ENCODE measurements at places on chromosomes 13 and 19.

GRCh38 chr13:113942591-113943103, 31.2 kb downstream of the C13orf46 start:
- no peak for DNase-seq

- no peak for DNase-seq
Measured at GRCh38 chr19:8639821-8640401, 9.5 kb downstream of the NFILZ start.

- no peak for DNase-seq
Measured at GRCh38 chr13:112712451-112713207, 22.8 kb downstream of the ATP11A start.

- DNase-seq = no peak
Measured at GRCh38 chr13:105513448-105513847, 1022.0 kb downstream of the EFNB2 start.

GRCh38 chr19:39679791-39680168, 24.1 kb downstream of the LGALS16 start:
- DNase-seq = no peak

- no peak for DNase-seq
Measured at GRCh38 chr13:37457612-37458011, 141.0 kb downstream of the POSTN start.

GRCh38 chr19:32203161-32203560, 142.2 kb upstream of the ZNF507 start:
- no peak for DNase-seq

GRCh38 chr19:44753932-44754749, 5.6 kb downstream of the BCL3 start:
- peak; percentile 71 for DNase-seq

GRCh38 chr19:3880471-3881271, at the start of gene ATCAY:
TSS of gene ATCAY (plus strand) at chr19:3880685. CDS start at chr19:3885768, 5,083 bp downstream.
- DNase-seq = no peak

DNA sequence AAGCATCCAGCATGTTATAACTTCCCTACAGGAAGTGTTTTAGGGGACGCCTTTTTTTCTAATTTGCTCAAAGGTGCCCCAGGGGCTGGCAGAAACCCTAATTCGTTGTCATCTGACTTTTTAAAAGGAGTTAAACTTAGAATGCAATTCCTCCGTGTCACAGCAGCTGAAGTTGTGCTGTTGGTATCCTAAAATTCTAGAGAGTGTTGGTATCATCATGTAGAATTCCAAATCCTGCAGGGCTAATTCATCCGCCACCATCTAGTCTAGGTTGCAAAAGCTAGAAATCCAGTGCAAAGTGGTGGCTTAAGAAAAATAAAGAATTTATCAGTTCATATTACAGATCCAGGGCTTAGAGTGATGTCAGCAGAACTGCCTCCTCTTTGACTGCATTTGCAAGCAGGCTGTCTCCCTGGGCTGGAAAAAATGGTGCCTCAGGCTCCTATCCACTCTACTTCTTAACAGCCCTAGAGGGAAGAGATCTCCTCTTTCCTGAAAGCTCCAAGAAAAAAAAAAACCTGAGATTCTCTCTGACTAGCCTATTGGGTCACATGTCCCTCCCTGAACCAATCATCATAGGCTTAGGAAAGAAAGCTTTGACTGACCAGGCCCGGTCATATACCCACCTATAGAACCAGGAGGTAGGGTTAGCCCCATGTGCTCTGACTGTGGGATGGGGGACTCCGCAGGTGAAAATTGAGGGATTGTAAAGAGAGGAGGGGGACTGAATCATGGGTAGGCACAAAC, 73.0 kb downstream of the MAP4K1 start:
- DNase-seq = no peak

DNA sequence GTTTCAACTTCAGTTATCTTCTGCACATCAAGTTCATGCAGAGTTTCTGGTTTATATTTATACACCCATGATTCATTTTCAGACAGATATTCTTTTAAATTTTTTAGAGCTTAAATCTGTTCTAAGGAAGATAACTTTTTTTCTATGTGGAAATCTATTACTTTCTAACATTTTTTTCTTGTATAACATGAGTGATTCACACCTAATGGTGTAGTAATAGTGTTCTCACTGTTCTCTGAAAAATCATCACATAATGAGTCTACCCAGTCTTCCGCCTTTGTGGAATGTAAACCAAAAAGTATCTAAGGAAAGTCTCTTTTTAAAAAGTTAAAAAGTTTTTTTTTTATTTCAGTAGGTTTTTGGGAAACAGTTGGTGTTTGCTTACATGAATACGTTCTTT, 70.8 kb downstream of the FNDC3A start:
- DNase-seq = no peak

- peak; percentile 31 for DNase-seq
Measured at GRCh38 chr19:28414748-28415147, 798.2 kb downstream of the UQCRFS1 start.

GRCh38 chr13:108313382-108313781, 43.9 kb downstream of the TNFSF13B start:
- DNase-seq = no peak

DNA sequence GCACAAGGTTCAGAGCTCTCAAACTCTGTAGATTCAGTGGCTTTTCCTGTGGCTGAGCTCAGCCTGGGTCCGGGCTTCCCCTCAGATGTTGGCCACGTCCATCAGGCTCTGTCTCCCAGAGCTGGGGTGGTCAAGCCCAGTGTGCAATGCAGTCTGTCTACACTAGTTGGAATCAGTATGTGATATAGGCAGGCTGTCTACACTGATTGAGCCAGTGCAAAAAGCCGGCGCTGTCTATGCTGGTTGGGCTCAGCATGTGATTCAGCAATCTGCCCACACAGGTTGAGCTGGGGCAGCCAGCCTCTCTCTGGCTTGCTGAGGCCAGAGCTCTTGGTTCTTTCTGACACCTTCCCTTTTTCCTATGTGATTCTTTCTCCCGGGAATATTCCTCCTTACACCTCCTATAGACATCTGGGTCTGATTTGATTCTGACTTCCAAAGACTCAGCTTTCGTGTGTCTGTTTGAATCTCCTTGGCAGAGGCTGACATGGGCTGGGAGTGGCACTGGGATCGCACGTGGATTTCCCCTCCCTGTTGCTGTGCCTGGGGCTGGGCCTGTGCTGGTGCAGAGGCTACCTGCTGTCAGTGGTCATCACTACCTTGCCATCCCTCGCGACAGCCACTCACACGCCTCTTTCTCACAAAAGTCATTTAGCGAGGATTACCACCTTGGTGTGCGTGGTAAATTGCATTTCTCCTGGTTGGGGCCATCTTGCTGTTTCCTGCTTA, 9.3 kb downstream of the CHST8 start:
- DNase-seq = no peak

GRCh38 chr13:48220592-48220980, 12.4 kb upstream of the ITM2B start:
- no peak for DNase-seq

DNA sequence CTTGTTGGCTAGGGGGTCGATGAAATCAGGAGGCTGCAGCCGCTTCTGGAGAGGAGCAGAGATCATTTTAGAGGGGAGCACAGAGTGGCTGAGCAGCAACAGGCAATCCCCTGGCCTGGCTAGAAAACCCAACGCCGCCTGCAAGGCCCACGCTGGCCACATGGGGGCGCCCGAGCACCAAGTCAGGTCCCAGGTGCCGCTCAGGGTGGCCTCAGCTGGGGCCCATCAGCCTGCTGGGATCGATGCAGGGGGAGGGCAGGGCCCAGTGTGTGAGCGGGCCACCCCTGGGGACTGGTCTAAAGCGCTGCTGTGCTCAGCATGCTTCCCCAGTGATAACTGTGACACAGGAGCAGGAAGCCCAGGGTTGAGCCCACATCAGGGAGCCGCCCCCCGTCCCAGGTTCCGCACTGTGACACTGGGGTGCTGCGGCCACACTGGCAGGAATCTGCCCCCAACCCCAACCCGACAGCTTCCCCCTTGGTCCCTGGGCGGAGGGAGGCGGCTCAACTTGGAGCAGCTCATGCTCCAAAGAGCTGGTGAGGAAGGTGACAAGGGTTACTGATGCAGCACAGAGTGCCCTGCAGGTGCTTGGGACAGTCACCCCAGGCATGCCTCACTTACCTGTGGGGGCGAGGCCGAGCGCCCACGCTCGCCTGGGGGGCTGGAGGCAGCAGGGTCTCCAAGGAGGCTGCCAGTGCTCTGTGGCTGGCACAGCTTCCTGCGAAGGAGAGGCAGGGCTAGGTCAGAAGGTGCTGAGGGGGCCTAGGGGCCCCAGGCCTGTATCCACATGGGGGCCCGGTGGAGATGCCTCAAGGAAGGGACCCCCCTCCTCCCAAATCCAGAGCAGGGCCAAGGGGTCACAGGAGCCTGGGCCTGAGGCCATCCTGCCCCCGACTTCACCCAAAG, 13.3 kb upstream of the ISYNA1 start:
- peak; percentile 81 for DNase-seq

- no peak for DNase-seq
Measured at GRCh38 chr13:79904581-79904980, 423.6 kb downstream of the NDFIP2 start.

DNA sequence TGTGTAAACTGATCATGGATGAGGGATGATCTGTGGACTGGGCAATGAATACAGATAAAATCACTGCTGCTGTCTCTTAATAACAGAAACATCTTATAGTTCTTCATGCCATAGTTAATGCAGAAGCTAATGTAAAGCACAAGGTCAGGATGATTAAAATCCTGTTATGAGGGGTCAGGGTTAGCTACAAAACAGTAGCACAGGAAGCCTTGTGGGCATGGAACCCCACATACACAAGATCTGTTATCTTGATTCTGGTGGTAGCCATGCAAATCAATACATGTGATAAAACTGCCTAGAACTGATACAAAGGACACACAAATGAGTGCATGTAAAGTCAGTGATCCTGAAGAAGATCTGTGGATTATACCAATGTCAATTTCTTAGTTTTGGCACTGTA, 96.4 kb downstream of the KLF12 start:
- DNase-seq = no peak

DNA sequence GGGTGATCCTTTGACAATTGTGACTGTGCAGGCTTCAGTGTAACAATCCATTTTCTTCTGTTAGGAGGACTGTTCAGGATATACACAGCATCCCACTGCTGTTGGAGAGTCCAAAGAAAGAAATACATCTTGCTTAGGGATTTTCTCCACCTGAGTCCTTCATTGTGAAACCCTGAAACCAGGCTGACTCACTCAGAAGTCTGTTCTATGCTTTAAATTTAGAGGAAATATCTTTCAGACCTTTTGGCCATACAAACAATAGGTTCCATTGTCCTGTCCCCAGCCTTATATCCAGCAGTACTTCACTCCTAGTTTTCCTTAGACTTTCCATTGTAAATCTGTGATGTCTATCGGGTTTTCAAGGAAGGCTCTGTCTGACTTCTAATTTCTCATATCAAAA, 379.1 kb downstream of the SUCLA2 start:
- DNase-seq = no peak

DNA sequence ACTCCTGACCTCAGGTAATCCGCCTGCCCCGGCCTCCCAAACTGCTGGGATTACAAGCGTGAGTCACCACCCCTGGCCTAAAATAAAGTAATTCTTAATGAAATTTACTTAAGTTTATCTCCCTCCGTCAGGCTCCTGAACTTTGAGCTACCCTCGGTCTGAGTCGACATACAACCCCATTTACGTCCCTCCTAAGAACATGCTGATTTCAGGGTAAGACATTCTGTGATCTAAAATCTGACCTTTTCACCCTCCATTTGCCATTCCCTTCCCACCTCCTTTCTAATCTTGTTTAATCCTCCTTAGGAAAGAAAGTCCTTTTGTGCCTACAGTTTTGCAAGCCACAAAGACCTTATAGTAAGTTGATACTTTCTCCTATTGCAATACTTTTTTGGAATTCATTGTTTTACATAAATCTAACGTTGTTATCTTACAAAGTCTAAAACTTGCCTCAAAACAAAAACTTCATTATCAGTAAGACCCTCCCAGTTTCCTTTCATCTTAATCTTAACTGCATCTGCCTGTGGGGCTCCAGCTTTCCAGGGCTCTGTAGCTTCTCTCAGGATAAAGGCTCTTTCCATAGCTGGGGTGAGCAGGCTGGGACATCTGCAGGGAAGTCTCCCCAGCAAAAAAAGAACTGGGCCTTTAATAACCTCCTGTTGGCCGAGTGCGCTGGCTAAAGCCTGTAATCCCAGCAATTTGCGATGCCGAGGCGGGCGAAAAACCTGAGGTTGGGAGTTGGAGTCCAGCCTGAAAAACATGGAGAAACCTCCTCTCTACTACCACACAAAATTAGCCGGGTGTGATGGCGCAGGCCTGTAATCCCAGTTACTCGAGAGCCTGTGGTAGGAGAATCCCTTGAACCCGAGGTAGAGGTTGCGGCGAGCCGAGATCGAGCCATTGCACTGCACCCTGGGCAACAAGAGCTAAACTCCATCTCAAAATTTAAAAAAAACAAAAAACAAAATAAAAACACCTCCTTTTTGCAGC, 143.1 kb downstream of the ZNF737 start:
- no peak for DNase-seq

DNA sequence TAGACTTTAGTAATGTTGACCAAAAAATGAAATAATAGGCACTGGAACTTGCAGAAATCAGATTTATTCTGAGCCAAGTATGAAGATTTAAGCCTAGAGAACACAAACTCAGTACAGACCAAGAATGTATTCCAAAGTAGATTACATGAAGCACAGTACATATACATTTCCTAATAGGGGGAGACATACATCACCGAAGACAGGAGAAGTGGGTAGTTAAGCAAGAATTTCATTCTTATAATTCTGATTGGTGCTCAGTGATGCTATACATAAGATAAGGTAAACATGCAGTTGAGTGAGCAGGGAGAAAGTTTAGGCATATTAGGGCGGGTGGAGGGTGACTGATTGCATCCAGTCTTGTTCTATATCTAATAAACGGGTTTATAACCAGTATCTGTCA, 2218.8 kb downstream of the PCDH9 start:
- no peak for DNase-seq

DNA sequence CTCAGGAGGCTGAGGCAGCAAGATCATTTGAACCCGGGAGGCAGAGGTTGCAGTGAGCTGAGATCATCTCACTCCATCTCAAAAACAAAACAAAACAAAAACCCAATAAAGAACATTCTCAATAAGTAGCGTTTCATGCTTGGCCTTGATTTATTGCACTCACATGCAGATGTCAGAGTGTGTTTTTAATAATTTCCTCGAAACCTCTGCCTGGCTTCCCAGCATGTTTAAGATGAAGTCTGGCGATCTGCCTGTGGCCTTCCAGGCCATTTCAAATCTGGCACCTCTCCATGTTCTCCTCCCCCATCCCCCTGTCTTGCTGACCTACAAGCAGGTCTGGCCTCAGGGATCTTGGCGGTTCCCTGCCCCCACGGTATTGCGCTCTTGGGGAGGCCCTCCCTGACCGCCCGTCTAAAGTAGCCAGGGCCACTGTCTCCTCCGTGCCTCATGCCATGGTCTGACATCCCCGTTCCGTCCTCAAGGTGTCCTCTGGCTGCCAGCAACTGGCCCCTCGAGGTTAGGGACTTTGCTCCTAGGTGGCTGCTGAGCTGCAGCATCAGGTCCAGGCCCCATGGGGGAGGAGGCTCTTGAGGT, 1.6 kb downstream of the WDR88 start:
- no peak for DNase-seq

- no peak for DNase-seq
Measured at GRCh38 chr13:30966101-30966500, 33.6 kb downstream of the TEX26 start.
